ENCODE measurements at places on chromosomes 4 and X. TPM values are rescaled to one million over a fixed set of nuclear protein-coding genes. Genes with fewer than 3 reads are reported as not detected.

DCAF8L2 gene
- total RNA-seq: not detected

COX7B2 gene
- not detected for total RNA-seq

STBD1 gene
- total RNA-seq: 3.9 TPM

UGT2B17 gene
- total RNA-seq: not detected

DMRTC1B gene
- not detected for total RNA-seq

RHOXF2 gene
- total RNA-seq: not detected

MAP3K15 gene
- total RNA-seq: not detected

TREX2 gene
- 1.4 TPM for total RNA-seq
